ENCODE measurements at places on chromosomes 6 and 20. TPM values are rescaled to one million over a fixed set of nuclear protein-coding genes. Genes with fewer than 3 reads are reported as not detected.

GRCh38 chr6:88807622-88808021 is 155.8 kb downstream of the RNGTT start:
- no peaks in the 10 kb centered on the region for H3K27me3 ChIP-seq
- H3K27ac ChIP-seq, result no peak overlapping the region
- H3K4me3 ChIP-seq, result no peak overlapping the region
- H3K36me3 ChIP-seq, result no peaks in the 10 kb centered on the region

DNA sequence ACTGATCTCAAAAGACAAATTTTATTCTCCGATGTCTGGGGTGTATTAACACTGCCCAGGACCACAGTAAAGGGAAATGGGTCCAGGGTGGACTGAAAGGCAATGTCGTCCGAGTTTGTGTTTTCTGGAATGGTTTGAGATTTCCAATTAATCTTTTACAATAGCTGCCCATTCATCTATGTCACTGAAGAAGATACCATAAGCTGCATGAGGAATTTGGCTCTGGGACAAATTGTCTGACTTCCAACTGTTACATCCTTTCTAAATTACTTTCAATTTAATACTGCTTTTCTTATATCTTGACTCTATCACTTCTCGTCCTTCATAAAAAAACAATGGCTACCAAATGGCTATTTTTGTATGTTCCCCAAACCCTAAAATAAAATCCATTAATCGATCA is 130.7 kb upstream of the KCNK16 start:
- no peak for DNase-seq
- H3K27me3 ChIP-seq, result no peaks in the 10 kb centered on the region
- H3K4me1 ChIP-seq, result no peaks in the 10 kb centered on the region

GRCh38 chr6:87907521-87907920 is 140.1 kb upstream of the SPACA1 start:
- no peaks in the 10 kb centered on the region for H3K27me3 ChIP-seq
- no peak overlapping the region for H3K4me3 ChIP-seq
- no peaks in the 10 kb centered on the region for H3K36me3 ChIP-seq
- DNase-seq, result no peak

- H3K36me3 ChIP-seq, result no peaks in the 10 kb centered on the region
- no peaks in the 10 kb centered on the region for H3K4me1 ChIP-seq
- no peak overlapping the region for H3K4me3 ChIP-seq
- no peak for DNase-seq
Measured at GRCh38 chr6:145367149-145367548, 368.2 kb downstream of the EPM2A start.

Gene CALHM5
- 0.33 TPM for total RNA-seq

DNA sequence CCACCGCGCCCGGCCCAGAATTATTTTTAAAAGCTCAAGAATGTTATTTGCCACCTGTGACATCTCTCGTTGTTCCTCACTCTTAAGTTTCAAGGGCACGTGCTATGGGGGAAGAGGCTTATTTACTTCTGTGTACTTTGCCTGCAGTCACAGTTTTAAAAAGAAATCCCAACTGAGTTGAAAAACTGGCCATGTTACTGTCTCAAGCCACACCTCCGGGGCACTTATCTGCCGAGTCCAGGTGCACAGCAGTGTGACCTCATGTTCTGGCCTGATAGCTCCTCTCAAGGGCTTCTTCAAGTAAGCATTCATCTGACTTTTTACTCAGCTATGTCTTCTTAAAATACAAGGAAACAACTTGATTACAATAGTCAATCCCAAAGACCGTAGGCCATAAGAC is 34.5 kb downstream of the SHLD1 start:
- no peaks in the 10 kb centered on the region for H3K27me3 ChIP-seq
- peaks cover 31% of the 10 kb centered on the region for H3K36me3 ChIP-seq
- DNase-seq, result no peak

Gene SLC12A5
- 0.90 TPM for total RNA-seq

Gene ANKRD60
- not detected for total RNA-seq

DNA sequence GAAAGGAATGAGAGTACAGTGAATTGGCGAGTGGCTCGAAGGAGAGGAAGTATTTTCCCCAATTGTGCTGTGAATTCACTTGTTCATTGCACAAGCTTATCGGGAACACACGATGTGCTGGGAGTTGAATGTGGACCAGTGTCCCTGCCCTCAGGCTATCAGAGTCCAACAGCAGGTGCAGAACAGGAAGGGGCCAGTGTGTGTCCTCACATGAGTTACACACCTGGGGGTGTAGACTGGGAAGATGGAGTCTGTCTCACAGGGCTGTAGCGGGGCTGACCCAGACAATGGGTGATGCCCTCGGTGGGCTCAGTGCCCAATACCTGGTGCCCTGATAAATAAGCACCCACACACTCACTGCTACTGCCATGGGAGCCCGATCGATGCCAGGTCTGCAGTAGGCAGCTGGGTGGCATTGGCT is 14.4 kb downstream of the DUSP22 start:
- H3K36me3 ChIP-seq, result no peaks in the 10 kb centered on the region
- H3K27ac ChIP-seq, result no peak overlapping the region
- H3K27me3 ChIP-seq, result no peaks in the 10 kb centered on the region
- H3K4me1 ChIP-seq, result no peaks in the 10 kb centered on the region
- H3K4me3 ChIP-seq, result no peak overlapping the region

Gene IMPG1
- total RNA-seq, result 0.09 TPM

Gene BCAS1
- 0.38 TPM for total RNA-seq

DNA sequence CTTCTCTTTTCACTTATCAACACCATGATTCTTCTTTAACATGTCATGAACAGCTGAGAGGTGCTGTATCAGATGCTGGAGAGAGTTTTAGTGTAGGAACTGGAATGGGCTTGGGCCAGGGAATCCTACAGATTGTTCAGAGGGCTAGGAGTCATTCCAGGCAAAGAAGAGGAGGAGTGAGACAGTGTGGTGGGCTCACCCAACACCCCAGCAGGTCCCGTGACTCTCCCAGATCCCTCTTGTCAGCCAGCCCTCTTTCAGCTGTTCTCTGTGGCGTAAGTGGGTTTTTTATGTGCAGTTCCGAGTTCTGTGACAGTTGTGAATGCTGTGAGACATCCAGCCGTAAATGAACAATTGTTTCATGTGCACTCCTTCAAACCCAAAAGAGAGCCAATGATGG is 31.4 kb upstream of the CEP162 start:
- no peak for DNase-seq
- no peaks in the 10 kb centered on the region for H3K36me3 ChIP-seq
- H3K4me3 ChIP-seq, result no peak overlapping the region
- H3K4me1 ChIP-seq, result no peaks in the 10 kb centered on the region
- H3K27me3 ChIP-seq, result no peaks in the 10 kb centered on the region

Gene DDX43
- total RNA-seq, result 0.14 TPM

DNA sequence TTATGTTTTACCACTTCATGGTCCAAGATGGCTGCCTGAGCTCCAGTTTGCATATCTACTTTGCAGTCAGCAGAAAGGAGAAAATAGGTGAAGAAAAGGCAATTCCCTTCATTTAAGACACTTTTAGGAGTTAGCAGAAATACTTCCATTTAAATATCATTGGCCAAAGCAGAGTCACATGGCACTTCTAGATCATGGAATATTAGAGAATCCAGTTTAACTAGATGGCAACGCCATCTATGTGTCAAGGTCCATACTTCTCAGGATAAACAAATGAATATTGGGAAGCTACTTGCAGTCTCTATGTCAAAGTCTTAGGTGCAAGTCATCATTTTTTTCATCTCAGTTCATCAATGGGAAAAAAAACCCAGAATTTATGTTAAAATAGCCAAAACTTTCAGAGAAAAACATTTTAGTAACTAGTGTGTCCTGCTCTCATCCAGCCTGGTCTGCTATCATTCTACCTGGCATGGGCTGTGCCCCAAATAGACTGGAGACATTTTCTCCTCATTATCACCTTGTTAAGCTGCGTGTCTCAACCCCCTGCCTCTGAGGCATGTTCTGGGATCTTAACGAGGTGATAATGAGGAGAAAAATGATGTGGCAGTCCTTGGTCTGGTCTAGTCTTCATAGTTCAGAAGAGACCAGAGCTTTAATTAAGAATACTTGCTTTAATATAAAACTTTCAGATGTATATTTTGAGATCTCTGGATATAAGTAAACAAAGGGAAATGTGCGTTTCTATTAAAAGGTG is 227.3 kb downstream of the TBX18 start:
- no peaks in the 10 kb centered on the region for H3K27me3 ChIP-seq
- no peaks in the 10 kb centered on the region for H3K4me1 ChIP-seq
- DNase-seq, result no peak
- no peak overlapping the region for H3K4me3 ChIP-seq

GRCh38 chr6:34090529-34090928 is 55.4 kb downstream of the GRM4 start:
- no peak for DNase-seq
- no peak overlapping the region for H3K27ac ChIP-seq
- no peaks in the 10 kb centered on the region for H3K27me3 ChIP-seq
- H3K4me3 ChIP-seq, result no peak overlapping the region
- no peaks in the 10 kb centered on the region for H3K36me3 ChIP-seq
- no peaks in the 10 kb centered on the region for H3K4me1 ChIP-seq

Gene AGPAT4
- 2.7 TPM for total RNA-seq

Measured in thymus (tissue), 14 donors.